Kidney (tissue), 22 donors: ENCODE measurements at places on chromosomes 1 and 21. TPM values are rescaled to one million over a fixed set of nuclear protein-coding genes. Genes with fewer than 3 reads are reported as not detected.
A peak's percentile ranks its signal among the peaks of the same experiment; 100 is the strongest.

Gene LDLRAD2
- 0.79 TPM for total RNA-seq

- DNase-seq = no peak
Measured at GRCh38 chr1:243715285-243715684, 134.8 kb downstream of the AKT3 start.

Gene FCGR3A
- 41.7 TPM for total RNA-seq

DNA sequence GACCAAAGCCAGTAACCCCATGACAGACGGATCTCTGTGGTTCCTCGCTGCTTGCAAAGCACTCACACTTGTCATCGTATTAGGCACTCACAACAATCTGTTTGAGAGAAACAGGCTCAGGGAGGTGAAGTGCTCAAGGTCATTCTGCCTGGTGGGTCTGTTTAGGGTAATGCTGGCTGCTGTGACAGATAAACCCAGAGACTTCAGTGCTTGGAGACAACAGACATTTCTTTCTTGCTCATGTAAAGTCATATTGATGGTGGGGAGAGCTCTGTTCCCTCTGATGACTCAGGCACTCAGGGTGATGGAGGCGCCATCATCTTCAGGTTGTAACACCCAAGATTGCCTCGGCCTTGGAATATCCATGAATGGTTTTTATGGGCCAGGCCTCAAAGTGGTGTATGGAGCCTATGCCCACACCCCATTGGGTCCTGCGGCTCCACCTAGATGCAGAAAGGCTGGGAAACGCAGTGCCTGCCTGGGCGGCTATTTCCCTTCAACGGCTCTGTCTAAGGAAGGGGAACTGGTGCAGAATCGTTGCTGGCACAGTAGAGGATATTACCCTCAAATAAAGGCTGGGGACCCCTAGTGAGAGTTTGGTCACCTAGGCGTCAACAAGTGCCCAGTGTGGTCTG is 71.6 kb upstream of the SELENON start:
- no peak for DNase-seq

DNA sequence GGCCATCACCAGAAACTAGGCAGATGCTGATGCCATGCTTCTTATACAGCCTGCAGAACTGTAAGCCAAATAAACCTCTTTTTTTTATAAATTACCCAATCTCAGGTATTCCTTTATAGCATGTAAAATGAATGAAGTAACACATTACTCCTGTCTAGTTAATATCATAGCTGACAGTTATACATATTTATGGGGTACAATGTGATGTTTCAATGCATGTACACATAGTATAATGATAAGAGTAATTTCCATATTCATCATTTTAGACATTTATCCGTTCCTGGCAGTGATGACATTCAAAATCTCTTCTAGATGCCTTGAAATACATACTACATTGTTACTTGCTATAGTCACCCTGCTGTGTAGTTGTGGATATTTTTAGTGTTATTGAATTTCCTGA is 85.4 kb upstream of the SLC35F3 start:
- no peak for DNase-seq

DNA sequence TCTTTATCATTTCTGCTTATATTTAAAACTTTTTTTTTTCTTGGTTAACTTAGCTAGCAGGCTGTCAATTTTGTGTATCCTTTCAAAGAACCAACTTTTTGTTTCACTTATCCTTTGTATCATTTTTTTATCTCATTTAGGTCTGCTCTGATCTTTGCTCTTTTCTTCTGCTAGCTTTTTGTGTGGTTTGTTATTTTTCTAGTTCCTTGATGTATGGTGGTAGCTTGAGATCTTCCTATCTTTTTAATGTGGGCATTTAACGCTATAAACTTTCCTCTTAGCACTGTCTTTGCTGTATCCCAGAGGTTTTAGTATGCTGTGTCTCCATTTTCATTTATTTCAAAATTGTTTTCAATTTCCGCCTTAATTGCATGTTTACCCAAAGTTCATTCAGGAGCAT is 36.5 kb downstream of the FOXJ3 start:
- no peak for DNase-seq

- no peak for DNase-seq
Measured at GRCh38 chr1:162756523-162756922, 34.0 kb upstream of the HSD17B7 start.

Gene EVI5
- 36.5 TPM for total RNA-seq

Gene ADIPOR1
- 66.8 TPM for total RNA-seq

- DNase-seq = no peak
Measured at GRCh38 chr1:47213230-47213963, 18.6 kb downstream of the TAL1 start.

GRCh38 chr21:25107708-25108107 is 499.6 kb downstream of the MRPL39 start:
- DNase-seq = no peak

Gene CFAP126
- 3.4 TPM for total RNA-seq

Gene CCDC27
- total RNA-seq = not detected

GRCh38 chr1:106584107-106584506 is 472.4 kb upstream of the PRMT6 start:
- no peak for DNase-seq

Gene ADAMTS4
- 14.0 TPM for total RNA-seq

DNA sequence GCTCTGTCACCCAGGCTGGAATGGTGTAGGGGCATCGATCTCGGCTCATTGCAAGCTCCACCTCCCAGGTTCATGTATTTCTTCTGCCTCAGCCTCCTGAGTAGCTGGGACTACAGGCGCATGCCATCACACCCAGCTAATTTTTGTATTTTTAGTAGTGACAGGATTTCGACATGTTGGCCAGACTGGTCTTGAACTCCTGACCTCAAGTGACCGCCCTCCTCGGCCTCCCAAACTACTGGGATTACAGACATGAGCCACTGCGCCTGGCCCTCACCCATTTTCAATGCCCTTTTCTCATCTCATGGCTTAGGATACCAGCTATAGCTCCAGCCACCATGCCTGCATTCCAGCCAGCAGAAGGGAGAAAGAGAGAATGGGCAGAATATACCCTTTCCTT is 12.9 kb upstream of the SOX13 start:
- no peak for DNase-seq

- DNase-seq = peak; percentile 48
Measured at GRCh38 chr1:172450524-172450885, 6.6 kb upstream of the PIGC start.

Gene LYPD8
- total RNA-seq = 3.2 TPM

Gene LRRC53
- not detected for total RNA-seq

Gene KCNT2
- 6.3 TPM for total RNA-seq

Gene ELF3
- 400 TPM for total RNA-seq

Gene ORC1
- total RNA-seq = 0.50 TPM

- no peak for DNase-seq
Measured at GRCh38 chr1:18166341-18166740, 58.7 kb downstream of the IGSF21 start.

Gene KCNK1
- 10.7 TPM for total RNA-seq

Gene SSBP3
- total RNA-seq = 49.6 TPM

Gene TNFRSF18
- 8.1 TPM for total RNA-seq
